CD4-positive, alpha-beta T cell treated with Interleukin-4 for 4 hours (primary cell): ENCODE measurements at places on chromosomes 16 and 17.
A peak's percentile ranks its signal among the peaks of the same experiment; 100 is the strongest.

GRCh38 chr17:4332296-4332970 is 34.0 kb downstream of the UBE2G1 start:
- no peak for DNase-seq

DNA sequence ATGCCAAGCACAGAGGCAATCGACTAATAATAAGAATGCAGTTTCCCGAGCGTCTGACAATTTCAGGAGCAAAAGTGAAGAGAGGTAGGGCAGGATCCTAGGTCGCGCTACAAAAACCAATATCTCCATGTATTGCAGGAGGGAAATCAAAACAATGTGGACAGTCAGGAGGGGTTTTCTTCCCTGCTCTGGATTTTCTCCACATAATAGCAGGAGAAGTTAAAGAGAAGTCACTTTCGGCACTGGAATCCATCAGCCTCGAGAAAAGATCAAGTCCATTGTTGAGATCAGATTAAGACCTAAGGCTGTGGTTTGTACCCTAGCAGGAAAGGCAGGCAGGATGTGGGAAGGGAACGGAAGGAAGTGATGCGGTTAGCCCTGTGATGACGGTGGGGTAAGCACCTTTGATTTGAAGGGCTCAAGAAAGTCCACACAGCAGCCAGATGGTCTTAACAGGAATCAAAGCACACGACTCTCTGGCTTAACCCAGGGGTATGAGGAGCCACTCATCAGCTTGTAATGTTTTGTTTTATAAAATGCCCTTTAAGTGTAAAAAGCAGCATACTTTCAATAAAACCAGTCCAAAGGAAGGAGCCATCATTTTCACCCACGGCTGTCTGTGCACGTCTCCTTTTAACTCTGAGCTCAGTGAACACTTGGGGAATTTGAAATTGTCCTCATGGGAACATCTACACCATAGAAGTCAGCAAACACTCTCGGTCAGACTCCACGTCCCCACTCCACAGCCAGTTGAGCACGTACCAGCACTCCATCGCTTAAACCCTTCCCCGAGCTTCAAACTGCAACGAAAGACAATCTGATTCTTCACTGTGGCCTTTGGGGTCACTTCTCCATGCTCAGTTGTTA is 15.8 kb upstream of the AKTIP start:
- peak; percentile 82 for DNase-seq

DNA sequence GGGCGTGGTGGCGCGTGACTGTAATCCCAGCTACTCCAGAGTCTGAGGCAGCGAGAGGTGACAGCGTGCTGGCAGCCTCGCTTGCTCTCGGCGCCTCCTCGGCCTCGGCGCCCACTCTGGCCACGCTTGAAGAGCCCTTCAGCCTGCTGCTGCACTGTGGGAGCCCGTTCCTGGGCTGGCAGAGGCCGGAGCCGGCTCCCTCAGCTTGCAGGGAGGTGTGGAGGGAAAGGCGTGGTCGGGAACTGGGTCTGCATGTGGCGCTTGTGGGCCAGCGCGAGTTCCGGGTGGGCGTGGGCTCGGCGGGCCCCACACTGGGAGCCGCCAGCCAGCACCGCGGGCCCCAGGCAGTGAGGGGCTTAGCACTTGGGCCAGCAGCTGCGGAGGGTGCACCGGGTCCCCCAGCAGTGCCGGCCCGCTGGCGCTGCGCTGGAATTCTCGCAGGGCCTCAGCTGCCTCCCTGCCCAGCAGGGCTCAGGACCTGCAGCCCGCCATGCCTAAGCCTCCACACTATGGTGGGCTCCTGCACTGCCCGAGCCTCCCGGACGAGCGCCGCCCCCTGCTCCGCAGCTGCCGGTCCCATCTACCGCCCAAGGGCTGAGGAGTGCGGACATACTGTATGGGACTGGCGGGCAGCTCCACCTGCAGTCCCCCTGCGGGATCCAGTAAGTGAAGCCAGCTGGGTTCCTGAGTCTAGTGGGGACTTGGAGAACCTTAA is 1093.3 kb upstream of the CDH8 start:
- no peak for DNase-seq

DNA sequence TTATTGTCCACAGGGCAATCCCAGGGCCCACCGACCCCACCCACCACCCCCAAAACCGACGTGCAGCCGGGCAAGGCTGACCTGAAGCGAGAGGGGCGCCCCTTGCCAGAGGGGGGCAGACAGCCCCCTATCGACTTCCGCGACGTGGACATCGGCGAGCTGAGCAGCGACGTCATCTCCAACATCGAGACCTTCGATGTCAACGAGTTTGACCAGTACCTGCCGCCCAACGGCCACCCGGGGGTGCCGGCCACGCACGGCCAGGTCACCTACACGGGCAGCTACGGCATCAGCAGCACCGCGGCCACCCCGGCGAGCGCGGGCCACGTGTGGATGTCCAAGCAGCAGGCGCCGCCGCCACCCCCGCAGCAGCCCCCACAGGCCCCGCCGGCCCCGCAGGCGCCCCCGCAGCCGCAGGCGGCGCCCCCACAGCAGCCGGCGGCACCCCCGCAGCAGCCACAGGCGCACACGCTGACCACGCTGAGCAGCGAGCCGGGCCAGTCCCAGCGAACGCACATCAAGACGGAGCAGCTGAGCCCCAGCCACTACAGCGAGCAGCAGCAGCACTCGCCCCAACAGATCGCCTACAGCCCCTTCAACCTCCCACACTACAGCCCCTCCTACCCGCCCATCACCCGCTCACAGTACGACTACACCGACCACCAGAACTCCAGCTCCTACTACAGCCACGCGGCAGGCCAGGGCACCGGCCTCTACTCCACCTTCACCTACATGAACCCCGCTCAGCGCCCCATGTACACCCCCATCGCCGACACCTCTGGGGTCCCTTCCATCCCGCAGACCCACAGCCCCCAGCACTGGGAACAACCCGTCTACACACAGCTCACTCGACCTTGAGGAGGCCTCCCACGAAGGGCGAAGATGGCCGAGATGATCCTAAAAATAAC is 3.0 kb downstream of the SOX9 start:
- no peak for DNase-seq

- no peak for DNase-seq
Measured at GRCh38 chr17:881778-882177, 97.8 kb downstream of the NXN start.

GRCh38 chr17:76755285-76755684 is 17.4 kb downstream of the MFSD11 start:
- DNase-seq, result no peak

GRCh38 chr16:49021136-49021535 is 260.5 kb downstream of the CBLN1 start:
- no peak for DNase-seq

DNA sequence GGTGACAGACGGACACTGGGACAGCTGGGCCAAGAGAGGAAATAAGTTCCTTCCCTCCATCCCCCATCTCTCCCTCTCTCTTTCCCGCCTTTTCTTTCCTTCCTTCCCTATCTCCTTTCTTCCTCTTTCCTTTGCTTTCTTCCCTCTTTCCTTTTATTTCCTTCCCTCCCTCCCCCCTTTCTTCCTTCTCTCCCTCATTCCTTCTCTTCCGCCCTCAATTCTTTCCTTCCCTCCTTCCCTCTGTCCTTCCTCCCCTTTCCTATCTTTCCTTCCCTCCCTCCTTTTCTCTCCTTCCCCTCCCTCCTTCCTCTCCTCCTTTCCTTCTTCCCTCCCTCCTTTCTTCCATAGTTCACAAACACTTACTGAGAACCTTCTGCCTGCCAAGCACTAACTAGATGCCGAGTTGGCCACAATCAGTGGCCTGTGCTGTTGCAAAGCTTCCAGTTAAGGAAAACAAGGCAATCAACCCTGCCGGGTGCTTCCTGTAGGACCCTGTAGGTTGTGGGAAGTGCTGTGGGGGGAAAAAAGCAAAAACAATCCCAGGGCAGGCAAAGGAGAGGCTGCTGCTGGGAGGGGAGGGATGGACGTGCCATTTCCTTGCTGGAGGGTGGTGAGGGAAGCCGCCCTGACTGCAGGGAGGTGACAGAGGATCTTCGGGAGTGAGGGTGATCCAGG is 31.7 kb downstream of the ABCC6 start:
- DNase-seq, result no peak

- DNase-seq, result no peak
Measured at GRCh38 chr16:64397945-64398508, 723.8 kb downstream of the CDH11 start.

DNA sequence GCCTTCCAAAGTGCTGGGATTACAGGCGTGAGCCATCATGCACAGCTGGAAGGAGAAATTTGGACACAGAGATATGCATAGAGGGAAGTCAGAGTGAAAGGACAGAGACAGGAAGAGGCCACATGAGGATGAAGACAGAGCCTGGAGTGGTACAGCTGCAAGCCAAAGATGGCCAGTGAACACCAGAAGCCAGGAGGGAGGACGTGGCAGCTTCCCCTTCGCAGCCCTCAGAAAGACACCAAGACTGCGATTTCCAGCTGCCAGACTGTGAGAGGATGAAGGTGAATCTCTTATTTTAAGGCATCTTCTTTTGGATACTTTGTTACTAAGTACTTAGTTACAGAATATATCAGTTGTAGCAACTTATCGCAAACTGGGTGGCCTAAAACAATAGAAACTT is 60.5 kb upstream of the PLCG2 start:
- DNase-seq, result peak; percentile 11

- no peak for DNase-seq
Measured at GRCh38 chr16:84973236-84973635, 38.1 kb downstream of the ZDHHC7 start.

GRCh38 chr17:33038740-33039139 is 47.1 kb downstream of the SPACA3 start:
- DNase-seq, result no peak

DNA sequence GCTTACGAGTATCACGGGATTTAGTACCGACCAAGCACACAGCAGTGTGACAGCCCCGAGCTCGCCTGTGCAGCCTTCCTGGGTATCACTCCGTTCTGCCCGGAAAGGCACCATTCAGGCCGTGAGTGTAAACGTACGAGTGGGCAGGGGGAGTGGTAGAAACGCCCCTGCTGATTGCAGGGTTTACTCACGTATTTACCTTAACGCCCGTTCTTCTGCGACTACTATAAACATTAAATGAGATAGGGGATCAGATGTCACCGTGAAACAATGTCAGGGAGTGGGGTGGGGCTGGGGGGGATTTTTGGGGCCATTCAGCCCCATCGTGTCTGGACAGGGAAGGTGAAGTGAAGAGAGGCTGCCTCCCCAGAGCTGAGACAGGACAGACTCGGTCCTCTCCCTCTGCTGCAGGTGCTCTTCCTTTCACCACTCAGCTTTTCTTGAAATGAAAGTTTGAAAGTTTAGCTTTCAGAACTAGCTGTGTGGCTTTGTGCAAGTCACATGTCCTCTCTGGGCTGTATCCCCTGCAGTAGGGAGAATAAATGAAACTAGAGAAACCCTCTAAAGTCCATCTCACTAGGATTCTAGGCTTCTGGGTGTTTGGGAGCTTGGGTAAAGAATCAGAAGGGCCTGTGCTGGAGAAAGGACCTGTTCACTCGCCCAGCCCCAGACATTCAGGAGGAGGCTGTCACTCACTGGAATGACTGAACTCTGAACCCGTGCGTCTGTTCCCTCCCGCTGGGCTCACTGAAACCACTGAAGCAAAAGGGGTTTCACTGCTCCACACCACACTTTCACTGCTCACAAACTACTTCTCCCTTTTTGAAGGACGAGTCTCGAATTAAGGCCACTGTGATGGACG is 66.7 kb downstream of the RPA1 start:
- no peak for DNase-seq

- no peak for DNase-seq
Measured at GRCh38 chr17:30513346-30513745, 36.1 kb downstream of the GOSR1 start.

GRCh38 chr16:48860341-48860740 is 250.4 kb upstream of the N4BP1 start:
- DNase-seq, result no peak

DNA sequence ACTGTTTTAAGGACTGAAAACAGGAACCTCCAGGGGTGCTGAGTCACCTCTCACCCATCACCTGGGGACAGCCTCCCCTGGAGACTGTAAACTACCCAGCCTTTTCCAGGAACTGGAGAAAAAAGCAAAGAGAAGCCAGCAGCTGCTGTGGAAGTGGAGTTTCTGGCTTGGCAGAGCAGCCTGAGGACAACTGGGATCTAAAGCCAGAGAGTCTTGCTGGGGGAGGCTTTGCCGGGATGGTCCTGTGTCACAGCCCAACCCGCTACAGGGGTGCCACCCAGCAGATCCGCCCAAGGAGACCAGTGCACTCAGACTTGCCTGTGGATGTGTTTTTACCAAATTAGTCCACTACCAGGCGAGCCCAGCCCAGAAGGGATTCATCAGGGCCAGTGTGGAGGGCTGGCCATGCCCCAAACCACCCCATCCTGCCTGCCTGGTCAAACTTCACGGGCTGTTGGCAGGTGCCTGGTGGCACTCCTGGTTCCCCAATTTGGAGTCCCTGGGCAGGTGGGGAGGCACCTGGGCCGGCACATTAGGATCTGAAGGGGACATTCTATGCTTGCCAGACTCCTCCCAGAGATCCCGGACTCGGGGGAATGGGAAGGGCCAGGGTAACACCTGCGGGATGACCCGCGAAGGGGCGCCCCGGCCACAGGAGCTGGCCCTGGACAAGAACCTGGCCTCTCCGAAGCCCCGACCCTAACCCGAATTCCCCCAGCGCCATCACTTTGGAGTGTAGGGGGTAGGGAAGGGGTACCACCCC is 771 bp downstream of the MSRB1 start:
- DNase-seq, result no peak

GRCh38 chr17:64500862-64501765 is 4.3 kb upstream of the POLG2 start:
- no peak for DNase-seq

- DNase-seq, result peak; percentile 44
Measured at GRCh38 chr17:81241648-81242420, 2.7 kb downstream of the NDUFAF8 start.

- no peak for DNase-seq
Measured at GRCh38 chr17:71315568-71315967, 805.3 kb upstream of the SOX9 start.

DNA sequence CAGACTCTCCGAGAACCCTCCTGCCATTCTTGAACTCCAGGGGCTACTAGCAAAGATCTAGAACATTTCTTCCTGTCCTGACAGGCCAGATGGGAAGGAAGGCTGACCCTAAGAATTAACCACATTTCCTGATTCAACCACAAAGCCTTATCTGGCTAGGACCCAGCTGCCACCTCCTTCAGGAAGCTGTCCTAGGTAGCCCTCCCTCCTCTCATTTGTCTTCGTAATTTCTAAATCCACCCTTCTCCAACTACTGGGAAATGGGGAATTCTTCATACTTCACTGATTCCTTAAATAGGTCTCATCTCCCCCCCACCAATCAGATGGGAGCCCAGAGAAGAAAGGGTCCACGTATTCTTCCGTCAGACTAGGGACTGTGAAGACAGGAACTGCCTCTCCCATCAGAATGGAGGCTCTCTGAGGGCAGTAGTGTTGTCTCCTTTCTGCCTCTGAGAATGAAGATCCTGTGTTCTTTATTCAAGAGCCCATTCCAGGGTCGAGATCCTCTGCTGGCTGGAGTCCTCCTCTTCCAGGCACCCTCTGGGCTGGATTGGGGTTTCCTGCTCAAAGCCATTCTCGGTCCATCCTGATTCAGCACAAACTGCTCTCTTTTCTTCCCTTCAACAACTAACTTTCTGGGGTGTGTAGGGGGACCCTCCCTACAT is 2.1 kb downstream of the SAMD14 start:
- no peak for DNase-seq

DNA sequence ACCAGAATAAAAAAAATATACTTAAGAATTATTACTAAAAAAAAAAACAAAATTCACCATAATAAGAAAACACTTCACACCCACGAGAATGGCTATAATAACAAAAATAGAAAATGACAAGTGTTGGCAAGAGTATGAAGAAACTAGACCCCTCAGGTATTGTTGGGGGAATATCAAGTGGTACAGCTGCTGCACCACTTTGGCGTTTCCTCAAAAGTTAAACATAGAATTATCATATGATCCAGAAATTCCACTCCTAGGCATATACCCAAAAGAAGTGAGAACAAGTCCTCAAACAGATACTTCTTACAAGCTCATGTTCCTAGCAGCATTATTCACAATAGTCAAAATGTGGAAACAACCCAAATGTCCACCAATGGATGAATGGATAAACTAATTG is 26.3 kb downstream of the AMFR start:
- no peak for DNase-seq
